ENCODE measurements at places on chromosomes 7 and 10. TPM values are rescaled to one million over a fixed set of nuclear protein-coding genes. Genes with fewer than 3 reads are reported as not detected.

GRCh38 chr7:102432442-102433218 is 745 bp upstream of the ORAI2 start:
- DNase-seq, result no peak

- DNase-seq, result no peak
Observed at GRCh38 chr7:101588131-101588935, 40.8 kb downstream of the MYL10 start.

DNA sequence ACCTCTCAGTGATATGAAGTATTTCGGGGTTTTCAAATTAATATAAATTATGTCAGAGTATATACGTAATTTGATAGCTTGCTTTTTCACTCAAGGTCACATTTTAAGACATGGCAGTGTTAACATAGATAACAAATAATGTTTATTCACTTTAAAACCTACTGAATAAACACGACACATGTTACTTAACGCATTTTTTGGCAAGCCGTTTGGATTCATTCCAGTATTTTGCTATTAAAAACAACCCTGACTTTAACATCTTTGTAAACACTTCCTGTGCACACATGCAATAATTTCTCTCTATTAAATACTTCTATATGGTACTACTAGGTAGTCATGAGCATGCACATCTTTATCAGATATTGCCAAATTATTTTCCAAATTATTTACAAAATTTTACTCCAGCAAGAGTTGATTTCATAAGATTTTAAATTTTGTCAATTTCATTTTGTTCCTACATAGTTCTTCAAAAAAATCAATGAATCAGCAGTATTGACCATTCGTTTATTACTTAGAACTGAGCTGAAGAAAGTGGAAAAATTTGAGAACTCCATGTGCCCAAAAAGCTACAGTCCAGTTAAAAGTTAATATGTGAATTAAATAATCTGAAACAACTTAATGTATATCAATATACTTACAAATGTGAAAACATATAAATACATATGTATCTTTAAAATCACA is 26.8 kb upstream of the THSD7A start:
- DNase-seq, result no peak

DNA sequence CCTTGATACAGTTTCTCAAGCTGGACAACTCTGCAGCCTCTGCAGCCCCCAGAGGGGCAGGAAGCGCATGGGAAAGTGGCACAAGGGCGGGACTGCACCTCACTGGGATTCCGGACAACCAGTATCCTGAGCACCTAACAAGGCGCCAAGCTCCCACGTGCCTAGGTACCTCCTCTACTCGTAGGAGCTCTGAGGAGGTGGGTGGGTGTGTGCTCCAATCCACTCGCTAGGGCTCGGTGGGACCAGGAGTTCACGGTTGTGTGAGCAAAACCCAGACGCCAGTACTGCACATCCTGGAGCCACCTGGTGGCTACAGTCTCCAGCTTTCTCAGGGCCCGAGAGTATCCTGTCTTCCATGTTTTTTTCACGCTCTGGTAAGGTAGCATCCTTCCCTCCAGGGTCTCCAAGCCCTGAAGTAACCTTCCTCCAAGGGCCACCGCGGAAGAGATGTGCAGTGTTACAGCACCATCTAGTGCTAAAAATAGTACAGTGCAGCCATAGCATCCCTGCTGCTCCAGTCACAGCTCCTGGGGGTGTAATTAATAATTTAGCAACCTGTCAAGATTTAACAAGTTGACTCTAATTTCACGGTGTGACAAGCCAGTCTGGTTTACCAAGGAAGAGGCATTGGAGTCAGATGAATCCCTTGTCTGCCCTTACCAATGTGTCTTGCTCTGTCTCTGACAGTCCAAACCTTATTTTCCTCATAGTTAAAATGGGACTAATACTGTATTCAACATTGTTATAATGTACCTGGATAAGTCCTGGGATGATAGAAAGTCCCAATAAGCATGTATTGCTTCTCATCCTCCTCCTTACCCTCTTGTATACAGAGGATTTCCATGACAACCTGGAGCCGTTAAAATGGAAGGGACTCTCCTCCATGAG is 70.4 kb downstream of the HERPUD2 start:
- peak; percentile 53 for DNase-seq

FKBP6 gene
- 0.39 TPM for polyA plus RNA-seq

DNA sequence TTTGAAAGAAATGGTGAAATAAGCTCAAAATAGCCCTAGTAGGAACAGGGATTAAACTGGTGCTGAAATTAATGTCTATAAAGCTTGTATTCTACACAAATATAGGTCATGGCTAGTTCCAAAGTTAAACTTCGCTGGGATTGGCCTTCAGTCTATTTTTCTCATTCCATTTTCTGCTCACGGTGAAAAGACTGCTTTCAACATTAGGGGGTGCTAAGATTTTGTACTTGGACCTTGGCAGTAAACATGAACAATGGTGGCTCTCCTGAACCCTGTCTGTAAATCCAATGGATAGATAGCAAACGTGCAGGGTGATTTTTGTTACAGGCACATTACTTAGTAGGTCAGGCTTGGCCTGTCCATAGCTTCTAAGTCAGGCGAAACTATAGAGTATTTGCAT is 36.0 kb upstream of the RSU1 start:
- DNase-seq, result no peak

KCNH2 gene
- 18.2 TPM for polyA plus RNA-seq

RAMP3 gene
- polyA plus RNA-seq, result 6.9 TPM

GRCh38 chr10:126520751-126521317 is 132.6 kb upstream of the ADAM12 start:
- no peak for DNase-seq

MEST gene
- 602 TPM for polyA plus RNA-seq

MMD2 gene
- 0.10 TPM for polyA plus RNA-seq

NUTM2B gene
- 1.6 TPM for polyA plus RNA-seq

- no peak for DNase-seq
Observed at GRCh38 chr7:91228327-91228726, 35.9 kb upstream of the FZD1 start.

GTF2IRD1 gene
- 41.1 TPM for polyA plus RNA-seq

GRCh38 chr7:132317701-132318351 is 258.4 kb downstream of the PLXNA4 start:
- DNase-seq, result no peak

- no peak for DNase-seq
Observed at GRCh38 chr10:123044391-123044790, 35.6 kb downstream of the ACADSB start.

HYAL4 gene
- not detected for polyA plus RNA-seq

DNA sequence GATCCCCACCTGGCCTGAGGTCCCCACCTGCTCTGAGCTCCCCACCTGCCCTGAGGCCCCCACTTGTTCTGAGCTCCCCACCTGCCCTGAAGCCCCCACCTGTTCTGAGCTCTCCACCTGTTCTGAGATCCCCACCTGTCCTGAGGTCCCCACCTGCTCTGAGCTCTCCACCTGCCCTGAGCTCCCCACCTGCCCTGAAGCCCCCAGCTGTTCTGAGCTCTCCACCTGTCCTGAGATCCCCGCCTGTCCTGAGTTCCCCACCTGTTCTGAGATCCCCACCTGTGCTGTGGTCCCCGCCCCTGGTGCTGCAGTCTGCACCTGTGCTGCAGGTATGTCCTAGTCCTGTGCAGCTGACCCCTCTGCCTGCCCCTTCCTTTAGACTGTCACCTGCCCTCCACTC is 561.6 kb downstream of the TCERG1L start:
- no peak for DNase-seq

DPCD gene
- polyA plus RNA-seq, result 16.9 TPM

GRCh38 chr10:9301554-9301953 is 1247.1 kb downstream of the GATA3 start:
- no peak for DNase-seq
